Stimulated activated CD8-positive, alpha-beta memory T cell treated with anti-CD3 and anti-CD28 coated beads, Interleukin-12 subunit alpha, Interleukin-12 subunit beta, amount 100 ng/mL, for 1 hour (primary cell): ENCODE measurements at places on chromosomes 1 and 21.

GRCh38 chr21:35367553-35367952 lies 318.5 kb upstream of the RUNX1 start:
- DNase-seq = no peak

- no peak for DNase-seq
These were observed 136.2 kb downstream of the ZBTB18 start for GRCh38 chr1:244187310-244187709.

GRCh38 chr1:226476648-226477319 lies 68.9 kb upstream of the PARP1 start:
- no peak for DNase-seq

GRCh38 chr1:32696041-32696440 lies 6.5 kb downstream of the SYNC start:
- no peak for DNase-seq

DNA sequence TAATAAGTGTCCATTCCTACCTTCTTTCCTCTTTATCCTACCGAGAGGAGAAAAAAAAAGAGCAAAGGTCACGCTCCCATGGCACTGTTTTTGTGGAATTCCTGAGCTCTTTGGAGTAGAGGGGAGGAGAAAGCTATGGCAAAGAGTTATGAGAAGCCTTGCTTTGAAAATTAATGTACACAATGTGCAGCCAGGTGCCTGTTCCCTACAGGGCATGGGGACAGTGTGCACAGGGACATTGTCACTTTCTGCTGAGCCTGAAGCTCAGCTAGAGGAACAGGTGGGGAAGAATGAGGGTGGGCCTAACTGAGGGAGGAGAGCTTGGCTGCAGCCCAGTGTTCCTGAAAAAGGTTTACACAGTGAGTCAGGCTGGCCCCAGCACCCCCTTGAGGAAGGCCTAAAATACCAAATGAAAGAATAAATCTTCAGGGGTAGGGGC lies 66.1 kb downstream of the PLXNA2 start:
- DNase-seq = no peak

- DNase-seq = no peak
These were observed 115.3 kb downstream of the KIF26B start for GRCh38 chr1:245270063-245270462.

- no peak for DNase-seq
These were observed 49.6 kb downstream of the RUNX1 start for GRCh38 chr21:34999397-34999941.

DNA sequence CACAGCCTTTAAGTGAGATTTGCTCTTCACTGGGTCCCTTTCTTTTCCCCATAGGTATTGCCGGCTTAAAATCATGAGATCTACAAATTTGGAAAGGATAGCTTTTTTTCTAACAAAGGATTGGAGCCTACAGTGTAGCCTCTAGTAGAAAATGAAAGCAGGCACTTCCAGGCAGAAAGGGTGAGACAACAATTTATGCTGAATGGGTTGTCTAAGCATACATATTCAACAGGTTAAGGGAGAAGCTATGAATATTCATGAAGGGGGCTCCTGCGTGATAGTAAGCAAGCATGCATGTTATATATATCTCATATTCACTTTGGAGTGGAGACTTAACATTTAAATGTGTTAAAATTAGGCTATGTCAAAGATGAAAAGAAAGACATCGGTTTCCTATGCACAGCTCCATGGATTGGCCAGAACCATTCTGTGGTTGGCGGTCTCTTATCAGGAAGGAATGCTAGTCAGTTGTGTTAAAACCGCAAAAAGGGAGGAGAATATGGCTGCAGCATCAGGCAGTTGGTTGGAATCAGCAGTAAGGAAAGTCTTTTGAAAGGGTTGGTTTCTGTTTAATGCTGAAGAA lies 66.0 kb downstream of the VCAM1 start:
- DNase-seq = no peak

GRCh38 chr21:39776589-39776988 lies 31.6 kb downstream of the IGSF5 start:
- DNase-seq = no peak

GRCh38 chr1:185541871-185542301 lies 192.3 kb upstream of the HMCN1 start:
- DNase-seq = no peak

- no peak for DNase-seq
These were observed 1.2 kb downstream of the OR2T1 start for GRCh38 chr1:248404024-248404423.

DNA sequence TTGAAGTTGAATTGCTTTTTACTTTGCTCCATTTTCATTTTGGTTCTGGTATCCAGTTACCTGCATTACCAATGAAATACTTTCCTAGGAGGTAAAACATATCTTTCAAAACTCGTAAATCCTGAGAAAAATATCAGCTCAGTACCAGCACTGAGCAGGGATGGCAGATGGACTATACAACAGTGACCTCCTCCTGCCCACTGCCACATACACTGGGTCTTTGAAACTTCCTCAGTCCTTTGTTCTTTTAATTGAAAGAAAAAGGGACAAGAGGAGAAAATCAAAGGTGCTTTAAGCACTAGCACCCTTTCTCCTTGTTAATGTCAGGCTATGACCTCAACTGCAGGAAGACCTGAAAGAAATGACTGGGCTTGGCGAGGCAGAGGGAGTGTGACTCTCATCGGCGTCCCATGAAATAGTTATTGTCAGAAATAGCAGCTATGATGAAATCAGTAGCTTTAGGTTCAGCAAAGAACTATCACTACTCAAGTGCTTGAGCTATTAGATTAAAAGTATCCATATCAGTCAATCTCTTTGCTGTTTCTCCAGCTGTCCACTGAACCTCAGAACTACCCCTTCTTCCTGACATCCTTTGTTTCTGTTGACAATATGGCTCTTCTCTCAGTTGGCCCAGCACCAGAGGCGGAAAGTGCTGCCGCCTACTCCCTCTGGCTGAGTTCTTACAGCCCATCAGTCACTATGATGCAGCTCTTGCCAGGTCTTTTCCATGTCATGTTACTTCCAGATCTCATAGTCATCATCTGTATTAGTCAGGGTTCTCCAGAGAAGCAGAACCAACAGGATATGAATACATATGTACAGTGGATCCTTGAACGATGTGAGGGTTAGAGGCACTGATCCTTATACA lies 207.0 kb upstream of the MAP1LC3C start:
- no peak for DNase-seq

DNA sequence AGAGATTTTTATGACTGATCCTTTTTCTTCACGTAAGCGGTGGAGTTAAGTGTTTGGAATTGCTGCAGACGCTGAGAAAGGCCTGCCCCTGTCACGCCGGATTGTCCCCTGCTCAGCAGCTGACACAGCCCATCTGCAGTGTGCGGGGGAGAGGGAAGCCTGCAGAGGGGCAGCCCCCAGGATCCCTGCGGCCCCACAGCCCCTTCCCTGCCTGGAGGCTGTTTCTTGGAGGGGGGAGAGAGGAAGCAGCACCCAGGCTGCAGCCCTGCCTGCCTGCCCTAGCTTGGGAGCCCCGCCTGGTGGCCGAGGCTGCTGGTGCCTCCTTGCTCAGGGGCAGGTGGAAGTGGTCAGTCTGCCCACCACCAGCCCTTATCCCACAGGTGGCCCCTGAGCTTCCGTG lies 50.7 kb downstream of the PRDM16 start:
- no peak for DNase-seq

- DNase-seq = no peak
These were observed 8.8 kb downstream of the ASAP3 start for GRCh38 chr1:23475134-23475628.

- DNase-seq = no peak
These were observed 59.3 kb upstream of the ID3 start for GRCh38 chr1:23618586-23619083.

DNA sequence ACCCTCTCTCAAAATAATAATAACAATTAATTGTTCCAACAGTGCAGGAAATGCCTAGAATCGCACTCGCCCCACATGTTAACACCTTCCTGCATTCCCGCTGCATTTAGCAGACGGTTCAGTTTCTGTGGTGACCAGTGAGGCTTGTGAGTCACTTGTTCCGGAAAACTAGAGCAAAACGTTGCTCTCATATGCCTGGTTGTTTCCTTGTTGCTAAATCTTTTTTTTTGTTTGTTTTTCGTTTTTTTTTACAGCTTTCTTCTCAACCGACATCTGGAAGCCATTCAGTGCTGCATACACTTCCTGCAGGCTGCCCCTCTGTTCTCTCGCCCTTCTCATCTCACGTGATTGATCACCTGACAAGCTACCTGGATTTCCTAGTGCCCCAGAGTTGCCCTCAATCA lies 56.9 kb upstream of the TMPRSS2 start:
- DNase-seq = no peak

GRCh38 chr1:226884116-226884625 lies 13.8 kb downstream of the PSEN2 start:
- no peak for DNase-seq

- no peak for DNase-seq
These were observed 137.6 kb upstream of the RUNX3 start for GRCh38 chr1:25067518-25068251.

GRCh38 chr1:180981596-180982387 lies 40.9 kb downstream of the STX6 start:
- DNase-seq = peak; percentile 20

GRCh38 chr1:175222296-175222938 lies 29.8 kb upstream of the KIAA0040 start:
- DNase-seq = no peak

DNA sequence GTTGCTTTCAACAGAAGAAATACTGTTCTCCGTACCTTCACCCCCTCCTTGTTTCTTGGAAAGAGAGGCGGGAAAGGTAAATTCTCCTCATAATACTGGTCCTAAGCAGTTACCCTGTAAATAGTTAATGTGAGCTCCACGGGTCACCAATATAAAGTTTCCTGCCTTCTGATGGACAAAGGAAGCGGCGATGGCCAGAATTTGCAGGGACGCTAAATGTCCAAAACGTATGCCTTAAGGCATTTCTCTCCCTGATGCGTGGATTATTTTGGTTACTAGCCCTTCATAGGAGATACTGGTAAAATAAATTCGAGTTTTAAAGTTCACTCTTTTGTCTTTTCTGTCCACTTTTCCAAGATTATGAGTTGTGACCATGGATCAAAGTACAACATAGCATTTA lies 898 bp upstream of the PTGS2 start:
- DNase-seq = no peak

GRCh38 chr1:236604905-236605806 lies 840 bp upstream of the HEATR1 start:
- DNase-seq = no peak

GRCh38 chr21:15354516-15354915 lies 289.7 kb upstream of the NRIP1 start:
- DNase-seq = no peak

- no peak for DNase-seq
These were observed 12.7 kb upstream of the HYI start for GRCh38 chr1:43466403-43466802.

DNA sequence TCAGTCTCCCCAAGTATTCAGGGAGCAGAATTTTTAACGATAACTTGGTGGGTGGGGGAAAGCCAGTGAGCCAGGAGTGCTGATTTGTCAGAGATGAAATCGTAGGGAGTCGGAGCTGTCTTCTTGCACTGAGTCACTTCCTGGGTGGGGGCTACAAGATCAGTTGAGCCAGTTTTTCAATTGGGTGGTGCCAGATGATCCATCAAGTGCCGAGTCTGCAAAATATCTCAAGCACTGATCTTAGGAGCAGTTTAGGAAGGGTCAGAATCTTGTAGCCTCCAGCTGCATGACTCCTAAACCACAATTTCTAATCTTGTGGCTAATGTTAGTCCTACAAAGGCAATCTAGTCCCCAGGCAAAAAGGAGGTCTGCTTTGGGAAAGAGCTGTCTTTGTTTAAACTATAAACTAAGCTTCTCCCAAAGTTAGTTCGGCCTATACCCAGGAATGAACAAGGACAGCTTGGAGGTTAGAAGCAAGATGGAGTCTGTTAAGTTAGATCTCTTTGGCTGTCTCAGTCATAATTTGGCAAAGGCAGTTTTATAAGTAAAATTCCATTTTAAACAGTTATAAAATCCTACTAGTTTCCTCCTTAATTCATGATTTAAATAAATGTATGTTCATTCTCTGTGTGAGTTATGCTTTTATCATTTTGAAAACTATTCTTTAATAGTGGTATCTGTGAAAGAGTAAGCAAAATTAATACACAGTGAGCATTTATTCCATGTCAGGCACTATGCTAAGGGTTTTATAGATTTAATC lies 51.7 kb downstream of the SLC16A1 start:
- no peak for DNase-seq

DNA sequence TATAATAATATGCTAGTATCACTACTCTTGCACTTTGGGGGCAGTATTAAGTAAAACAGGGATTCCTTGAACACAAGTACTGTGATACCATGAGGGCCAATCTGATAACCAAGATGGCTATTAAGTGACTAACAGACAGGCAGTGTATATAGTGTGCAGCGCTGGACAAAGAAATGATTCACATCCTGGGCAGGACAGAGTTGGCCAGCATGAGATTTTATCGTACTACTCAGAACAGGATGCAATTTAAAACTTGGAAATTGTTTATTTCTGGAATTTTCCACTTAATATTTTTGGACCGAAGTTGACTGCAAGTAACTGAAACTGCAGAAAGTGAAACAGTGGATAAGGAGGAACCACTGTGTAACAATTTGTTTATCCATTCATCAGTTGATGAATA lies 74.6 kb downstream of the DNTTIP2 start:
- no peak for DNase-seq

DNA sequence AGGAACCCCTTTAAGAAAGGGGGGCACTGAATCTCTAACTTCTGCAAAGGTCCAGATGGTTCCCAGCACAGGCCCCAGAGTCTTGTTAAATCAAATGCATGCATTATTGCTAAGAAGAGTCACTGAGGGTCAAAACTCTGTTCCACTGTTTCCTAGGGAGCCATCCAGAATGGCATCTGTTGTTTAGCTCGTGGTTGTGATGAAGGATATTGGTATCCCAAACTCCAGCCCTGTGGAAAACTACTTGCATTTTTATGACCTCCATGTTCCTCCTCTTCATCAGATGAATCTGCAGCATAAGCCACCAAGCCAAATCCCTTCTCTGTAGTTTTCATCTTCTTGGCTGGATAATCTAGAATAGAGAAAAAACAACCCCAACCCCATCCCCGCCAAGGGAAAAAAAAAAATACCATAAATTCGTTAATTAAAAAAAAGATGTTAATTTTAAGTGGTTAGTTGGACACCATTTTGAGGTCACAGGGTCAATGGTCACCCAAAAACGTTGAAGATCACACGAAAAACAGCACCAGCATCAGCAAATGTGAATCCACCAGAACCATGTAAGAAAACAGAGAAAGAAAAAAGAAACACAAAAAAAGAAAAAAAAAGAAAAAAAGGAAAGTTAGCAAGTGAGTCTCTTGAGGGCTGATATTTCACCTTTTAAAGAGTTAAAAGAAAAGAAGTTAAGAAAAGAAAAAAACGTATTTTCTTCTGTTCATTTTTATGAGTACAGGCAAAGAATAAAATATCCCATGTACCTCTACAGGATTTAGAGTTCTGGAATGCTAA lies 3.0 kb upstream of the RIT1 start:
- DNase-seq = no peak

DNA sequence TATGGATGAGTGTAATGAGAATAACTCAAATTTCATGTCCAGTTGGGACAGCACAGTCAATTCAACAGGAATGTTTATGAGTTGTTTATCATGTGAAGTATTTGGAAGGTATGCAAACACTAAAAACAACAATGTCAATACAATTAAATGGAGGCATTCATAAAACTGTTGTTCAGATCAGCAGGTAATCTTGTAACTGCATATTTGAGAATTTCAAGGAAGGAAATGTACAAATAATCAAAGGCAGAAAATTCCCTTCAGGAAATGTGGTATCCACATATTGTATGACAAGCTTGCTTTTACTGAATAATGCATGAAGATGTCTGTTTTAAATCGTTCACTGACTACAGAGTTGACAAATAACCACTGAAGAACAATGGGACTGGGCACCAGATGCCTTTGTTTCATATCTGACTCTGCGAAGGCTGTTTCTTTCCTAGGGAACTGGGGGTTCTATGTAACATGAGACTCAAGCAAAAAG lies 198.3 kb downstream of the LTN1 start:
- DNase-seq = no peak
